ENCODE measurements at places on chromosomes 16 and 17. TPM values are rescaled to one million over a fixed set of nuclear protein-coding genes. Genes with fewer than 3 reads are reported as not detected.

Gene C16orf89
- total RNA-seq, result 5.9 TPM

Gene ABI3
- total RNA-seq, result 4.9 TPM

Gene CRYM
- 147 TPM for total RNA-seq

Gene PRDM7
- not detected for total RNA-seq

Gene PVALEF
- not detected for total RNA-seq

DNA sequence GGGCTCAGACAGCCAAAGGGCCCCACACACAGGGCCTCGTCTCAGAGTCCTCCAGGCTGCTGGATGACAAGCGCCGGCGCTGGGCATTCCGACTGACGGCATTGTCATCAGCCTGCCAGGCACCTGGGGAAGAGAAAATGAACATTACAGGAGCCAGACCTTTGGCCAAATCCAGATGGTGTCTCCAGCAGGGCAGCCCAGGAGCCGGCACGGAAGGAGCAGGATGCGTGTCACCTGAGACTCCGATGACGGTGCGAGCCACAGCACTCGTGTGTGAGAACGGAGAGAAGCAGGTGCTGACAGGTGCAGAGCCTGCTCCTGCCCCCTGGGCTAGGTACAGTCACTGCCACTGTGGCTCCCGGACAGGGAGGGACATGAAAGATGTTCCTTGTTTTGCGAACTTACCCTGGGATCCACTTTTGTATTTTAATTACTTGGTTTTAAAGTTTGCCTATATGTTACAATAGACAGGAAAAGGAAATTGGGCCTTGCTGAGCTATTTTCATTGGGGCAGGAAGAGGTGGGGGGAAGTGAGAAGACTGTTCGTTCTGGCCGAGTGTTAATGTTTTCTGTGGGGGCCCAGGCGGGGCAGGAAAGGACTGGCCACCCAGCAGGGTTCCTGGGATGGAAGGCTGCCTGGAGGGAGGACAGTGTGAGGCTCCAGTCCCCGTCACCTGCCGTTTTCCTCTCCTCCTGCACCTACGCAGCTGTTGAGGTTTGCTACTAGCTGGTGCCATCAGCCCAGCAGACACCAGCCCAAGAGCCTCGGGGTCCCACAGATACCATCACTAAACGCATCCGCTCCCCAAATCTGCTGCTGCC is 4.4 kb upstream of the FOXJ1 start:
- peaks cover 56% of the 10 kb centered on the region for H3K4me1 ChIP-seq
- no peaks in the 10 kb centered on the region for H3K36me3 ChIP-seq
- H3K27me3 ChIP-seq, result peaks cover 6% of the 10 kb centered on the region
- peak overlapping the region; percentile 25 for H3K4me3 ChIP-seq

DNA sequence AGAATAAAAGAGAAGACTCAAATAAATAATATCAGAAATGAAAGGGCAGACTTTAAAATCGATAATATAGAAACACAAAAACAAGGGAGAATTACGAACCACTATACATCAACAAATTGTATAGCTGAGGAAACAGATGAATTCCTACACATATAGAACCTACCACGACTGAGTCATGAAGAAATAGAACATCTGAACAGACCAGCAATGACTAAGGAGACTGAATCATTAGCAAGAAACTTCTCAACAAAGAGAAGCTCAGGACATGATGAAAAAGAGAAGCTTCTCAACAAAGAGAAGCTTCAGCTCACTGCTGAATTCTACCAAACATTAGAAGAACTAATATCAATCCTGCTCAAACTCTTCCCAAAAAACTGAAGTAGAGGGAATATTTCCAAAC is 255.9 kb downstream of the CEP112 start:
- H3K27me3 ChIP-seq, result no peaks in the 10 kb centered on the region
- no peak for DNase-seq
- peaks cover 8% of the 10 kb centered on the region for H3K4me1 ChIP-seq
- no peak overlapping the region for H3K4me3 ChIP-seq
- no peaks in the 10 kb centered on the region for H3K36me3 ChIP-seq

DNA sequence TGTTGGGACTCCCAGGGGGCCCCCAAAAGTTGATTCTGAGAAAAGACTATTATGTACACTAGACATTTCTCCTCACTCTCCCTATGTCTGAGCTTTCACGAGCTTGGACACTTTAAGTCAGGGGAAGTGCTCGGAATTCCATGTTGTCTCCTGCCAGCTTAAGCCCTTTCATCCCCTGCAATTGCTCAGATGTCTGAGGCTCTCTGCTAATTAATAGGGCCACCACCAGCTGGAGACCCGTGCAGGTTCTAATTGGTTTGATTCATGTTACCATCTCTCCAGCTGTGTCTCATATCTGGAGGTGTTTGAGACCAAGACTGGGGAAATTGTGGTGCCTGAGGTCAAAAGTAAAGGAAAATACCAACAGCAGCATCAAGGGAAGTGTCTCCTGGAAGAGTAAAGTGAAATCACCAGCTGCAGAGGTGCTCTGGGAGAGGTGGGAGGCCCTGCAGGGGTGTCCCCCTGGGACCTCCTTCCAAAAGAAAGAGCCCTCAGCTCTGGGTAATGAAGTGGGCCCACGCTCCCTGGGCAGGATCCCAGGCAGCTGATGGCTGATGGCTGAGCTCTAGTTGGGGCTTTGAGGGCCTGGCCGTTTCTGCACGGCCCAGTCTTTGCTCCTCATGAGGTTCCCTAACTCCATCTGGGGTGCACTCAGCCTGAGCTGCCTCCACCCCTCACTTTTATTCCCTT is 5.8 kb upstream of the UTS2R start:
- H3K4me1 ChIP-seq, result peaks cover 9% of the 10 kb centered on the region
- no peak overlapping the region for H3K4me3 ChIP-seq

- H3K4me1 ChIP-seq, result peaks cover 49% of the 10 kb centered on the region
- no peak overlapping the region for H3K4me3 ChIP-seq
- no peak for DNase-seq
- H3K27ac ChIP-seq, result peak overlapping the region; percentile 47
- H3K36me3 ChIP-seq, result peaks cover 61% of the 10 kb centered on the region
- H3K27me3 ChIP-seq, result no peaks in the 10 kb centered on the region
Observed at GRCh38 chr17:47622180-47622549, 27.6 kb upstream of the KPNB1 start.

GRCh38 chr17:34862384-34862783 is 98.9 kb downstream of the CCT6B start:
- no peak overlapping the region for H3K4me3 ChIP-seq
- DNase-seq, result no peak
- no peak overlapping the region for H3K27ac ChIP-seq
- H3K27me3 ChIP-seq, result peaks cover 41% of the 10 kb centered on the region

DNA sequence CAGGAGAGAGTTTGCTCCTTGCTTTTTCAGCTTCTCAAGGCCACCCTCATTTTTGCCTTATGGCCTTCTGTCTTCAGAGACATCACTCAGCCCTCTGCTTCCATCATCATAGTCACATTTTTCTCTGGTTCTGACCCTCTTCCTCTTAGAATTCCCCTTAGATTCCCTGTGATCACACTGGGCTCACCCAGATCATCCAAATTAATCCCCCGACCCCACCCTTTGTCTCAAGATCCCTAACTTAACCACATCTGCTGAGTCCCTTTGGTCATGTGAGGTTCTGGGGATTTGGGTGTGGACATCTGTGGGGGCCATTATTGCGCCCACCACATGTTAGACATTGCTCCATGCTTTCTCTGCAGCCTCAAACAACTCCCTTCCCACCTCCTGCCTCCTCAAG is 323.4 kb downstream of the CPPED1 start:
- no peak for DNase-seq
- H3K4me3 ChIP-seq, result no peak overlapping the region
- H3K4me1 ChIP-seq, result peaks cover 9% of the 10 kb centered on the region
- H3K36me3 ChIP-seq, result no peaks in the 10 kb centered on the region
- H3K27me3 ChIP-seq, result no peaks in the 10 kb centered on the region
- H3K27ac ChIP-seq, result no peak overlapping the region

DNA sequence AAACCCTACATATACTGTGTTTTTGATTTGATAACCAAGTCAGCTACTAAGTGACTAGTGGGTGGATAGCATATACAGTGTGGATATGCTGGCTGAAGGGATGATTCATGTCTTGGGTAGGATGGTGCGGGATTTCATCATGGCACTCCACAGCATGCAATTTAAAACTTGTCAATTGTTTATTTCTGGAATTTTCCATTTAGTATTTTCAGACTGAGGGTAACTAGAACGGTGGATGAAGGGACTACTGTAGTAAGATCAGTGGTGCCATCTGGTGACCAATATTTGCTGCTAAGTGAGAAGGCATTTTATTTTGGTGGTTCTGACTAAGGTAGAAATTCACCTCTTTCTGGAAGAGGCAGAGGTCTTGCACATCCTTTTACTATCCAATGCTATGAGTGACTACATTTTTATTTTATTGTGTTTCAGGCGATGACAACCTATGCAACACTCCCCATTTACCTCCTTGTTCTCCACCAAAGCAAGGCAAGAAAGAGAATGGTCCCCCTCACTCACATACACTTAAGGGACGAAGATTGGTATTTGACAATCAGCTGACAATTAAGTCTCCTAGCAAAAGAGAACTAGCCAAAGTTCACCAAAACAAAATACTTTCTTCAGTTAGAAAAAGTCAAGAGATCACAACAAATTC is 3.1 kb downstream of the CDC6 start:
- DNase-seq, result no peak
- no peaks in the 10 kb centered on the region for H3K36me3 ChIP-seq
- H3K4me1 ChIP-seq, result peaks cover 50% of the 10 kb centered on the region
- no peaks in the 10 kb centered on the region for H3K27me3 ChIP-seq
- peak overlapping the region; percentile 23 for H3K27ac ChIP-seq

DNA sequence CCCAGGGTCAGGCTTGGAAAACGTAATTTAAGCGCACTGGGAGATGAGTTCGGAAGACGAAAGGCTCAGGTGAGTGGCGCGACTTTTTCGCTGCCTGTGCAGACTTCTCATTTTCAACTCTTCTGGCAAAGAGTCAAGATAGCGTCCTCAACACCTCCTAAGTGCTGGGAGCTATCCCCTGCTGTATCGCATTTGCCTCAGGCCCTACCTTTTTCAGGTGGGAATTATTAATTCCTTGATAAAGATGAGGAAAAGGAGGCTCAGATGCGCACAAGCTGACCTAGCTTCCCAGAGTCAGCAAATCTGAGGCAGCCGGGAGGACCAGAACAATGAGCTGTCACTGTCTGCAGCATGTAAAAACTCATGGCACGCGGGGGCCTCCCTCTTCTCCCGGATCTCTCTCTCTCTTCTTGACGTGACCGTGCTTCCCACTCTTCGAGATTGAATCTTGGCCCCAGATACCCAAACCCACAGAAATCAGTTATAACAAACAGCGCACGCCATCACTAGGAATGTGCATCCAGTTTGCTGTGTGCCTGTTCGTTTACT is 512 bp upstream of the ADAMTS18 start:
- no peak overlapping the region for H3K4me3 ChIP-seq
- no peak for DNase-seq
- H3K27me3 ChIP-seq, result peaks cover 74% of the 10 kb centered on the region
